Lower lobe of right lung (tissue), 2 donors: ENCODE measurements at places on chromosomes 11 and 22. TPM values are rescaled to one million over a fixed set of nuclear protein-coding genes. Genes with fewer than 3 reads are reported as not detected.

Gene KMT5B
- total RNA-seq: 48.6 TPM

- no peak for DNase-seq
These were observed 90.1 kb downstream of the ETS1 start for GRCh38 chr11:128497061-128497775.

- DNase-seq: no peak
These were observed 118.3 kb upstream of the NAV2 start for GRCh38 chr11:19594326-19594725.

- no peak for DNase-seq
These were observed 1.5 kb downstream of the LARGE1 start for GRCh38 chr22:33918676-33919365.

GRCh38 chr11:109309153-109309552 lies 112.8 kb upstream of the C11orf87 start:
- DNase-seq: no peak

- peak; percentile 81 for DNase-seq
These were observed 17.0 kb upstream of the KCNJ11 start for GRCh38 chr11:17405232-17406005.

DNA sequence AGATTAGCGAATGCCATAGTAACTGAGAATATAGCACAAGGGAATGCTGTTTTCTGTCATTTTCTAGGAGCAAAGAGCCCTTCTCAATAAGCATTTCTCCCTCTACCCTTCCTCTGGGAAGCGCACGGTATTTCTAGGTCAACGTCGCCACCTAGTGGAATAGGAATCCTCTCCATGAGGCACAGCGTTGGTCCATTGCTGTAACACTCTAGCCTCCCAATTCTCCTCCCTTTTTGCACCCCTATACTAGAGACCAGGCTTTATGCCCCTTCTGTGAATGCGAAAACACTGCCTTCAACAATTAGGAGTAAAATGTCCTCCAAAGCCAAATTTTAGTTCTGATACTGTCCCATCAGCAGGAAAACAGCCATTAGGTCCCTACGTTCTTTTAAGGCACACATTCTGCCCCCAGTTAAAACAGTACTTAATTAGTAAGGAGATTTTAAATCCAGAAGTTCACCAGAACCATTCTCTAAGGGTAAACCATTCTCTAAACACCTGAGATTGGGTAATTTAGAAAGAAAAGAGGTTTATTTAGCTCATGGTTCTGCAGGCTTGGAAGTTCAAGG lies 12.8 kb upstream of the HYLS1 start:
- no peak for DNase-seq

Gene NNMT
- total RNA-seq: 162 TPM

Gene ENTHD1
- total RNA-seq: not detected

- no peak for DNase-seq
These were observed 155.7 kb downstream of the CEP164 start for GRCh38 chr11:117483372-117483771.

GRCh38 chr11:50075856-50076255 lies 43.2 kb downstream of the OR4C45 start:
- DNase-seq: no peak

Gene AGBL2
- 6.0 TPM for total RNA-seq

- DNase-seq: no peak
These were observed 15.1 kb downstream of the OR51E1 start for GRCh38 chr11:4658629-4659445.

GRCh38 chr11:134086376-134086775 lies 17.5 kb downstream of the JAM3 start:
- DNase-seq: no peak

DNA sequence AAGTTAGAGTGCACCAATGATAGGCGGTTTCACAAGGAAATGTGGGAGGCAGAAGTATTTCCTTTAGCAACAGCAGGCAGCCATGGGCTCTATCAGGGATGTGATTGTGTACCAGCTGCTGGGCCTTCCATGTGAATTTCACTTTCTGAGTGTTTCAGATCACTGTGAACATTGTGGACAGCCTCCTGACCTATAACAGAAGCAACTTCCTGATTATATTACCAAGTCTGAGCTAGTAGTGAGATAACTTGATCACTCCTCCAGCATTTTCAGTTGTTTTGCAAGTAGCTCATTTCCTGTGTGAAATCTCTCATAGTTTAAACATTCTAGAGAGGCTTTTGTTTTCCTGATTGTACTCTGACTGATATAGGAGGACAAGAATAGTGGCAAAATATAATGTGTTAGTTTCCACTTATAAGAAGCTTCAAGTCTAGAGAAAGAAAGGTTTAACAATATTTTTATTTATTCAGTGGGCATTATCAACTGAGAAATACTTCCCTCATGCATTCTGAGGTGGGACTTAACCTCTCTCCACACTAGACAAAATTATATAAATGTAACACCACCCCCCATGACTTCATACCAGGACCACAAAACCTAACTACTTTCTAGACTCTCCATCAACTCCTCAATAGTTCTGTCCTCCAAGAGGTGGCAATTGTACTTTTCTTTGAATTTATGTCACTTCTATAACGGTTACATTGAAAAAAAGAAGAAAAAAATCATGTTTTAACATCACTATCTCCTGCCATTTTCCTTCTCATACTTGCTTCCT lies 184.2 kb upstream of the LUZP2 start:
- no peak for DNase-seq

Gene PRODH
- total RNA-seq: 33.9 TPM

Gene SORL1
- 74.0 TPM for total RNA-seq

DNA sequence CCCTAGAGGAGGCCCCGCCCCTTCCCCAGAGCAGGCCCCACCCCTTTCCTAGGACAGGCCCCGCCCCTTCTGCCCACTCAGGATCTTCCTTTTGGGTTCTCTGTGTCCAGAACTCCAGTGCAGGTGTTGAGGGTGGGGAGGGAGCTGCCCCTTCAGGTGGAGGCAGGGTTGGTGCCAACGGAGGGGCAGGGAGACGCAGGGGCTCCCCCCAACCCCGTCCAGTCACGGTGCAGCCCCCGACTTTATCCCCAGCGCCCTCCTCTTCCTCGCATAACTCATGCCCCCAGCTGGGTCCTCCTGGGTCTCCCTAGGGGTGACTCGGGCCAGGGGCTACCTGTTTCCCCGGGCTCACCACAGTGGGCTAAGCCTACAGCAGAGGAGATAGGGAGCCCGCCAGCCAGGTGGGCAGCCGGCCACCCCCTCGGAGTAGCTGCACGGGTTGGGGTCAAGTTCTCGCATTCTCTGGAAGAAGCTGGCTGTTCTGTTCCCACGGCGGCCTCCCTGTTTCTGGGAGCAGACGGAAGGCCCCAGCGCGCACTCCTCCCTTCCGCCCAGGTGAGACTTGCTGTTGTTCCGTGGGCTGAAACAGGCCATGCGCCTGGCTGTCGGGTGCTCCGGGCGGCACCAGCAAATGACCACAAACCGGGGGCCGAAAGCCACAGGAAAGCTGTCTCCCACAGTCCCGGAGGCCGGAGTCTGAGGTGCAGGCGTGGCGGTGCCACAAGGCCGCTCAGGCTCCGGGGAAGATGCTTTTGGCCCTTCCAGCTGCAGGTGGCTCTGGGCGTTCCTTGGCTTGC lies 38.9 kb downstream of the MUC2 start:
- no peak for DNase-seq

- no peak for DNase-seq
These were observed 124.6 kb downstream of the GRIA4 start for GRCh38 chr11:105734426-105734825.

Gene CNGA4
- total RNA-seq: 3.8 TPM

DNA sequence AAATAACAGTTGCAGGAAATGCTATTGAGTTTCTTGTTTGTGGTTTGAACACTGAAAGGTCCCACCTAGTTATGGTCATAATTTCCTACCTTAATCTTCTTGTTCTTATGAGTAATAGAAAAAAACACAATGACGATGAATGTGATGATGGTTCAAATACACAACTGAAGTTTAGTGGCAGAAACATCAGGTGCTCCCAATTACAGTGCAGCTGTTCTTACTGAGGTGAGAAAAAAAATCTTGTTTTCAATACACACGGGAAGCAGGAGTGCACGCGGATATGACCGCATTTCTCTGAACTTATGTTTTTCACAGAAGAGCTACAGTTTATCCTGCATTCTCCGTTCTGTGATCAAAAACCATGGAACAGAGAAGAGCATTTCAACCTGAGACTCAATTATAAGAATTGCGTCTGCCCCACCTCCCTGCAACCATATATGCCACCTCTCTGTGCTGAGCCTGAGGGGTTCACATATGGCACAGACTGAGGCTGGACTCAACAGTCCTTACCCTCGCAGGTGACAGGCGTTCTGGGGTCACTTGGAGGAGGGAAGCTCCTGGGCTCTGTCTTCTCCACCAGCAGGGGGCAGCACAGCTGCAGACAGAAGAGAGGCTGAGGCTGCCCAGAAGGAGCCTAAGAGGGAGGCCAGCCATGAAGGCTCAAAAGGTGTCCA lies 99.7 kb upstream of the IGLL5 start:
- DNase-seq: peak; percentile 66

GRCh38 chr11:45104790-45105084 lies 41.7 kb upstream of the PRDM11 start:
- no peak for DNase-seq
